ENCODE measurements at places on chromosomes 7 and 10.

DNA sequence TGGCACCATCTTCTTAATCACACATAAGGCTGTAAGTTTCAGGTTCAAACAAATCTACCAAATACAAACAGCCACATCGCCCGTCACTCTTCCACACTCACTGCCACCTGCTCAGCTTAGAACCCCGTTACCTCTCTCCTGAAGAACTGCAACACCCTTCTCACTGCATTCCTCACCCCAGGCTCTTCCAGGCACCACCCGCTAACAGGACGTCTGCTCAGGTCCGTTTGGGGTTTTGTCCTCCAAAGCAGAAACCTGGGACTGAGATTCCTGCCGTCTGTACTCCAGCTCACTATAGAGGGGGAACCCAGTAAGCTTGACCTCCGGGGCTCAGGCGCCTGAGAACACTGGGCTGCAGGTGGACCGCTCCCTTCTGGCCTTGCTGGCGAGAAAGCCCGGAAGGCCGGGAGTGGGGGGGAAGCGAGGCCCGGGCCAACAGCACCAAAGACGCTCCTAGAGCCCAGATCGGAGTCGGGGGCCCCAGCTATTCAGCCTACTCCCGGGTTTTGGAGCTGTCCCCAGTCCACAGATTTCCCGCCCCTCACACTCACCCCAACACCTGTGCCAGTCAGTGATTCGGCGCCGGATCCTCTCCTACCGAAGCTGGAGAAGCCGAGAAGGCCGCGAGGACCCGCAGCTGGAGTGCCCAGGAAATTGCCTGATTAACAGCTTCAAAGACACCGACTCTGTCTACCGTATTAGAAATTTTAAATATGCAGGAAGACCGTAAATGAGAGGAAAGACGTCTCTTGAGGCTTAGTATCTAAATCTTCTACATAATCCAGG lies at the start of gene AP3M1:
Gene AP3M1, minus strand, starts transcription at position 625 of the 786 bp plus-strand sequence. CDS start 12,449 bp downstream, outside the sequence.
- peak; percentile 58 for DNase-seq

DNA sequence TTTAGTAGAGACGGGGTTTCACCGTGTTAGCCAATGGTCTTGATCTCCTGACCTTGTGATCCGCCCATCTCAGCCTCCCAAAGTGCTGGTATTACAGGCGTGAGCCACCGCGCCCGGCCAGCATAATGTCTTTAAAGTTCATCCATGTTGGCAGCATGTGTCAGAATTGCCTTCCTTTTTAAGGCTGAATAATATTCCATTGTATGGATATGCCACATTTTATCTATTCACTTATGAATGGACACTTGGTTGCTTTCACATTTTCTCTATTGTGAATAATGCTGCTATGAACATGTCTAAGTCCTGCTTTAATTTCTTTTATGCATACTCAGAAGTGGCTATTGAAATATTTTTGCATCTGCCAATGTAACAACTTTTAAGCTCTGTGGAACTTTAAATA lies 754.0 kb upstream of the GALNT17 start:
- no peak for DNase-seq

GRCh38 chr10:70477661-70478162 lies 855 bp upstream of the PALD1 start:
- peak; percentile 45 for DNase-seq

DNA sequence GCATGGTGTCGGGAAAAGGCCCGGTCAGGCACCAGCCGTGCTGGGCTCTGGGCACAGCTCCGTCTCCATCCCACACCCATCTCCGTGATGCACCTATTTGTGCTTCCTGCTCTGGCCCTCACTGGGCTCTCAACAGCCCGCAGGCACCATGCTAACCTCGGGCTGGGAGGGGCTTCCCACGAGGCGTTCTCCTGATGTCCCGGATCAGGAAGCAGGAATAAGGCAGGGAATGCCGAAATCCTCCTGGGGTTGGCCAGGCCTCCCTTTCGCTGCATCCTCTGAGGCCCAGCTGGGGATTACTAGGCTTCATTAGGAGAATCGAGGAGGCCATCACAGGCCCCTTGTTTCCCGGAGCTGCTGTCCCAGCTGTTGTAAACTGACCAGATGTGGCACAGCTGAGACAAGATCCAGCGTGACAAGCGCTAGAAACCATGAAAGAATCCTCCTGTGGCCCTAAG lies 72.0 kb downstream of the FAM53B start:
- no peak for DNase-seq

GRCh38 chr7:45644237-45644636 lies 70.1 kb downstream of the ADCY1 start:
- no peak for DNase-seq

DNA sequence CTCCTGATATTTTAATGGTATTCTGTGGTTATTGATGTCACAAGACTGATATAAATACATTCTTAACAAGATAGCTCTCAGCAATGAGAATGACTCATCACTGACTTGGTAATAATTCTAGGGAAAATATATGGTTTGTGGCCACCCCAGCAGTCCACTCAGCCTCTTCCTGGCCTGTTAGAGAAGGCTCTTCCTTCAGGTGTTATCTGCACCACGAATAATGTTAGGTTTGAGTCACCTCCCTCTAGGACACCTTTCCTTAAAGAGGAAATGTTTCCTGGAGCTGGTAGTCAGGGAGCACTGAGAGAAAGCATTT lies 163.3 kb downstream of the SVIL start:
- no peak for DNase-seq

DNA sequence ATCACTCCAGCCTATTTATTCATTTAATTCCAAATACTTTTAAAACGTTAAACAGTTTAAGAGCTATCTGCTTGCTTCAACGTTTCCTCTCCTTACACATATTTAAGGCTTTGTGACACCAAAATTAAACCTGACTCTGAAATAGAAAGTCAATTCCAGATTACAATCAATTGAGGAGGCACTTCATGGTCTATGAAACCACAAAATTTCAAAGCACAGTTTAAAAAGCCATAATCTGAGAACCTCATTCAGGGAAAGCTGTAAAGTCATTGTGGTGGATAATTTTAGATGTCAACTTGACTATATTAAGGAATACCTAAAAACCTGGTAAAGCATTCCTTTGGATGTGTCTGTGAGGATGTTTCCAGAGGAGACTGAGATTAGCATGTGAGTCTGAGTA lies 6.2 kb downstream of the SNX13 start:
- DNase-seq, result no peak

DNA sequence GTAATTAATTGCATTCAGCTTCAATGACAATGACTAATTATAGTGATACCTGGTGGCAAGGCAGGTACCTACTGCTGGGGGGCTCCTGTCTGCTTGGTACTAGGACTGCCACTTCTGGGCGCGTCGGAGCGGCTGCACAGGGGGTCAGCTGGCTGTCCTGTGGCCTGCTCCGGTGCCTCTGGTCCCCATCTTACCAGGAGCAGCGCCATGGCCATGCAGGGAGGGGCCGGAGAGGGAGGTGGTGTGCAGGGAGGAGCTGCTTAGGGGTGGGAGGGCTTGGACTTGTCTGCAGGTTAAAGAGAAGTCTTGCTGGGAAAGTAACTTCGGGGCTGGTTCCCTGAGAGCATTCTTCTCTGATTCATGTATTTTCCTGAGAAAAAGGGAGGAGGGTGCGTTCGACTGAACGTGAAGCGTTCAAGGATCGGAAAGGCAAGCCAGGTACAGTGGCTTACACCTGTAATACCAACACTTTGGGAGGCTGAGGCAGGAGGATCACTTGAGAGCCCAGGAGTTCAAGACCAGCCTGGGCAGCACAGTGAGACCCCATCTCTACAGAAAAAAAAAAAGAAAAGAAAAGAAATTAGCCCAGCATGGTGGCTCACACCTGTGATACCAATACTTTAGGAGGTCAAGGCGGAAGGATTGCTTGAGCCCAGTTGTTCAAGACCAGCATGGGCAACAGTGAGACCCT lies 15.4 kb downstream of the CUX1 start:
- no peak for DNase-seq

All from stimulated activated CD4-positive, alpha-beta T cell treated with anti-CD3 and anti-CD28 coated beads, TNF-alpha, amount 100 ng/mL, for 1 hour (primary cell).